EH (cell line): ENCODE measurements at places on chromosomes 2 and 18.

DNA sequence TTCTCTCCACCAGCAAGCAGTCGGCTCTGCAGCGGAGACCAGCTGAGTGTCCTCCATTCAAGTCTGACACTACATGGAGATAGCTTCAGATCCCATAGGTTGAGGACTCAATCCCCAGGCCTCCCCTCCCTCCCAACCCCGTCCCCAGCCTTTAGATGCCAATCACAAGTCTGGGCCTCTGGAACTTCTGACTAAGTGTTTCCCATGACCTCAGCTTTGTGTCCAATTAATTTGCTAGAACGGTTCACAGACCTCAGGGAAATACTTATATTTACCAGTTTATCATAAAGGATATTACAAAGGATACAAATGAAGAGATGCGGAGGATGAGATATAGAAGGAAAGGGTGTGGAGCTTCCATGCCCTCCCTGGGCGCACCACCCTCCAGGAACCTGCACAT, 77.4 kb downstream of the MERTK start:
- DNase-seq, result no peak

DNA sequence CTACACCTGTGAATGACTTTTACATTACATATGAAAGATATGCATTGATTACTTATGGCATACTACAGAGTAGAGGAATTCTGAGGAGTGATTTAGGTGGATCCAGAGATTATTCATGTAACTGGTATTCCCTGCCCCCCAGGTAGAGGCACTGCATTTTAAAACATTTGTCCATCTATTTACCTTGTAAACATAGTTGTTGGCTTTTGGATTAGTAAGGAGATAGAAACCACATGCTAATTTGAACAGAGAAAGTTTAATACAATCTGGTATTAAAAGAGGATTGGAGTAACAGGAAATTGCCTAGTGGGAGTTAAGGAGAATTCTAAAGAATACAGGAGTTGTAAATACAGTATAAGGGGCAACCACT, 15.9 kb downstream of the GALNT3 start:
- DNase-seq, result no peak

GRCh38 chr2:240519396-240520129, 38.2 kb downstream of the ANKMY1 start:
- peak; percentile 46 for DNase-seq

DNA sequence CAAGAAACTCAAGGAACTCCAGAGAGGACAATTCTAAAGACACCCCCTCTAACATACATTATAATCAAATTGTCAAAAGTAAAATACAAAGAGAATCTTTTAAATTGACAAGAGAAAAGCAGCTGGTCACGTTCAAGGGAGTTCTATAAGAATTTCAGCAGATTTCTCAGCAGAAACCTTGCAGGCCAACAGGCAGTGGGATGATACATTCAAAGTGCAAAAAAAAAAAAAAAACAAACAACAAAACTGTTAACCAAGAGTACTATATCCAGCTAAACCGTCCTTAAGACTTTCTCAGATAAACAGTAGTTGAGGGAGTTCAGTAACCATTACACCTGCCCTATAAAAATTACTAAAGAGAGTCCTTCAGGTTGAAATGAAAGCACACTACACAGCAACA, 33.9 kb downstream of the CCDC138 start:
- DNase-seq, result no peak

GRCh38 chr18:54323970-54324369, 33.7 kb downstream of the STARD6 start:
- peak; percentile 23 for DNase-seq

- DNase-seq, result no peak
Measured at GRCh38 chr18:54222922-54223567, 1.4 kb downstream of the MBD2 start.

DNA sequence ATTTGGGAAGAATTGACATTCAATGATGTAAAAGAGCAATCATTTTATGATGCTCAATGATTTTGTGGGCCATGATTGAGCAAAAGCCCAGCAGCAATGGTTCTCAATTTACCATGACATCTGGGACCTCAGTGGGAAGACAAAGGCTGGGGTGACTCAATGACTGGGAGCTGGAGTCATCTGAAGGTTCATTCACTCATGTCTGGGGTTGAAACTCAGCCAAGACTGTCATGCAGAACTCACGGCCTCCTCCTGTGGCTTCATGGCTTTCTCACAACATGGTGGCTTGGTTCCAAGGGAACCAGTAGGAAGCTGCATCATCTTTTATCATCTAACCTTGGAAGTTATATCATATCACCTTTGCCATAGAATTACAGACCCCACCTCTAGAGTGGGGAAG, 45.1 kb upstream of the CD226 start:
- DNase-seq, result peak; percentile 53

DNA sequence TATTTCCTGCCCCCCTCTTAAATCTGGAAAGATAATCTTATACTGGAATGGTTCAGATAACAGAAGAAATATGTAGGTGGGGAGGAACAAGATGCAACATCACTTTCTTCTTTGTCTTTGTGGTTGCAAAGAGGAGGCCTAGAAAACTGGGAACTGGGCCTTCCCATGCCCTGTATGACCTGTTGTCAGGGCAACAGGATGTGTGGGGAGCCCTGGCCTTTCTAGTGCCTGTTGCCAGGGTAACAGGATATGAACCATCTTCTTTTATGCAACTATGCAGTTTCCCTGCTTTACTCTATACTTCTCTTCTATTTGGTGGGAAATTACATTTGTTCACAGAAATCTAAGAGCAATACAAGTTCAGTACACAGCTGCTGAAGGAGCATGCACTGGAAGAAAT, 79.8 kb upstream of the PDE1A start:
- peak; percentile 76 for DNase-seq

DNA sequence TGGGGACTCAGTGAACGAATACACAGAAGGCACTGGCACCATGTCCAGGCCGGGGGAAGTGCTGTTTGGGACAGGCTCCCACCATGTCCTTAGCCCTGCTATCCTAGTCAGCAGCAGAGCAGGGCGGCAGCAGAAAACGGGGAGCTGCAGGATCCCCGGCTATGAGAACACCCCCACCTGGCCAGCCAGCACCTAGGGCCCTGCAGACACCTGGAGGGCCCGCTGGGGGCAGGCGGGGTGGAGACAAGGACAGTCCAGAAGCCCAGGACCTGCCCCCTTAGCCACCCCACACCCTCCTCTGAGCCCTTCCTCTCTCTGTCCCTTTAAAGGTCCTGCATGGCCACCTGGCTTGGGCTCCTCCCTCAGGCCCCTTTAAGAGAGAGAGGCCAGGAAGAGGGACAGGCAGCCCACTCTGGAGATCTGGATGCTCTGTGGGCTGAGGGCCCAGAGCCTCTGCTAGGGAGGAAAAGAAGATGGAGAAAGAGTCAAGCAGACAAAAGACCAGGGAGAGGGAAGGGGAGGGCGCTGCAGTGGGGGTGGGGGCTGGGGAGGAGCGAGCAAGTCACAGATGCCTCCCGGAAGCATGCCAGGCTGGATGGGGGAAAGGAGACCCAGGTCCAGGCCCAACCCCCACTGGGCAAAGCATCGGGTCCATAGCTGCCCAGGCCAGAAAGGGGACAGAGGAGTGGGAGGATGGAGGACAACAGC, 48.6 kb downstream of the BIN1 start:
- DNase-seq, result no peak

- no peak for DNase-seq
Measured at GRCh38 chr2:1787755-1788477, 43.6 kb upstream of the PXDN start.

DNA sequence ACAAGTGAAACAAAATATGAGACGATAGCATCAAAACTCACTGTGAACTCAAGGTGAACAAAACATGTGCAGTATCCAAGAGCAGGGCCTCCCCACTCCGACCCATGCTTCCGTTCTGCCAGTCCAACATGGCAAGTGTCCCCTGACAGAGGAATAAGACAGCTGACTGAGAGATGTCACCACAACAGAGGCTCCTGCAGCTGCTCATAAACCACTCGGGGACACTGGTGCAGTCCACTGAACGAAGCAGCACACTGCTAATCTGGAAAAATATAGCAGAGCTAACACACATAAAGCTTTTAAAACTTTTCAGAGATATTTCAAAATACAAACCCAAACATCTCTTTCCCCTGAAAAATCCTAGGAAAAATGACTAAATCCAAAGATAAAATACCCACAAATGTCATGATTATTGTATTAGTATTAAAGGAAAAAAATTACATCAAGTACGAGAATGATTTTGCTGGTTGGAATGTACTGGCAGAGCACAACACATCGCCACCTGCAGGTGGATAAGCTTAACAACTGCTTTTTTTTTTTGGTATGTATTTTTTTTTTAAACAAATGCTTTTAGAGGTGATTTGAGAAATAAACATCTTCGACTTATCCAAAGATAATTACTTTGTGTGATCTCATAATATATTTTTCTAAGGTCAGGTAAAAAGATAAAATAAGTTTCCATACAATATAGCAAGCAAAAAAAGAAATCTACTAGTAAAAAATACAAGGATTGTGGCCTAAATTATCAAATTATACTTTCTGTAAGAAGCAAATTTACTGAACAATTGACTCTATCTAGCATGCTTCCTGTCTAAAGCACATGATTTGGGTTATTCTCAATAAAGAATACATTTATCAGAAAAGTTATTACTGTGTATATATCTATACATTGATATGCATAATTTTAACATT, 18.6 kb downstream of the THADA start:
- DNase-seq, result peak; percentile 80

DNA sequence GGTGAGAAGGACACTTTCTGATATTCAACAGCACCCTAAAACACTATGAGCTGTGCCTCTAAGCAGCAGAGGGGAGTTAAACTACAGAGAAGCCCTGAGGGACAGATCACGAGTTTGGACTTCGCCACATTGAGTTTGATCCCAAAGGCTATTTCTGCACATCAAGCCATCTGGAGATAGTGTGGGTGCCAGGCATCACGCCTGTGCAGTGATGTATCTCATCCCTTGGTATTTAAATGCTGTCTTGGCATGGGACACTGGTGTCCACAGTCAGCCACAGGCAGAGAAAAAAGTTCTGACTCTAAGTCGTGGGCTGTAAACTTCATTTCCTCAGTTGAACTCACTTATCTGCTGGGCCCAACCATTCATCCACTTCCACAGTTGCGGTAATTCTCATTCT, 742.3 kb upstream of the CELF4 start:
- DNase-seq, result no peak

- DNase-seq, result peak; percentile 69
Measured at GRCh38 chr2:236167297-236168109, 683 bp downstream of the GBX2 start.

GRCh38 chr2:65580824-65581223, 148.4 kb upstream of the SPRED2 start:
- DNase-seq, result no peak

DNA sequence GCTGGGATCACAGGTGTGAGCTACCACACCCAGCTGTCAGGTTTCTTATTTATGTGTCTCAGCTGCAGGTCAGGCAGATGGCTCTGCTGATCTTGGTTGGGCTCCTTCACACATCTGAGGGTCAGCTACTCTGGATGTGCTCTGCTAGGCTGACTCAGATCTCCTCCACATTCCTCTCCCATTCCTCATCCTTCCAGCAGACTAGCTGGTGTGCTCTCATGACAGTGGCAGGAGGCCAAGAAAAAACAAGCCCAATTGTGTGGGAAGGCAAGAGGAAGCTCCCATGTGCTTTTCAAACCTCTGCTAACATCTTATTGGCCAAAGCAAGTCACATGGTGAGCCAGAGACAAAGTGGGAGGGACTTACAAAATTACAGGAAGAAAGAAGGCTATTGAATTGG, 11.7 kb upstream of the MSH6 start:
- DNase-seq, result peak; percentile 95

DNA sequence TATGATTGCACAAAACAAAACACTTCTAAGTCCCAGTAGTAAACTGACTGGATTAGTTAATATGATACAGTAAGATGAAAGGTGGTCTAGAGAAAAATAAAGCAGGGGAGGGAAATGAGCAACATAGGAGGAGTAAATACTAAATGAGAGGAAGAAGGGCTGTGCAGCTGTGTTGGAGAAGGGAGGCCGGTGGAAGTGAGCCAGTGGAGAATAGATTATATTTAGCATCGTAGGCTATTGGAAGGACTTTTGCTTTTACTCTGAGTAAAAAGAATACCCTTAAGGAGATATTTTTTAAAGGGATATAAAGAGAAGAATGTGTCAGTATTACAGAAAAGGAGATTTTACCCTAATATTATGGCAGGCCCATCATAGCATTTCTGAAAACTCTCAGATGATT, 12.7 kb downstream of the WDR75 start:
- no peak for DNase-seq

GRCh38 chr2:1854729-1855547, 110.6 kb upstream of the PXDN start:
- DNase-seq, result peak; percentile 56

GRCh38 chr18:61791031-61791430, 101.8 kb downstream of the RNF152 start:
- DNase-seq, result no peak

DNA sequence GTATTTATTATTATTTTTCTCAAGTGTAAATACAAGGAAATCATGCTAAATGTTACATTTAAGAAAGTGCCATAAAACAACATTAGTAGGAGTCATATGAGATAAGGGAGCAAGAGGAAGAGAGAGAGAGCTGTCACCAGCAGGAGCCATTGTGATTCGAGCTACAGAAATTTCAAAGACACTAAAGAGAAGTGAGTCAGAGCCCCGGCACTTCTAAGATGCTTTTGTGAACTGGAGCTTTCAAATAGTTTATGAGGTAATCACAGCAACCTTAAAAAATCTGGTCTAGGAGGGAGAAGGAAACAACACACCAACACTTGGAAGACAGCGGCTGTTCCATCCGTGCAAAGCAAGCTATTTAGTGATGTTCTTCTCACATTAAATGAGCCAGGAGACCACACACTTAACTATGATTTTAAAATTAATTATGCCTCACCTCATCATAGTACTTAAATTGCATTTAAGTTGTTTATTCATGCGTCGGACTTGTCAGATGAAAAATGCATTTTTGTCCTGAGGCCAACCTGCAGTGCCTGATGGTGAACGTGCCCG, 382.7 kb upstream of the SALL3 start:
- DNase-seq, result no peak

DNA sequence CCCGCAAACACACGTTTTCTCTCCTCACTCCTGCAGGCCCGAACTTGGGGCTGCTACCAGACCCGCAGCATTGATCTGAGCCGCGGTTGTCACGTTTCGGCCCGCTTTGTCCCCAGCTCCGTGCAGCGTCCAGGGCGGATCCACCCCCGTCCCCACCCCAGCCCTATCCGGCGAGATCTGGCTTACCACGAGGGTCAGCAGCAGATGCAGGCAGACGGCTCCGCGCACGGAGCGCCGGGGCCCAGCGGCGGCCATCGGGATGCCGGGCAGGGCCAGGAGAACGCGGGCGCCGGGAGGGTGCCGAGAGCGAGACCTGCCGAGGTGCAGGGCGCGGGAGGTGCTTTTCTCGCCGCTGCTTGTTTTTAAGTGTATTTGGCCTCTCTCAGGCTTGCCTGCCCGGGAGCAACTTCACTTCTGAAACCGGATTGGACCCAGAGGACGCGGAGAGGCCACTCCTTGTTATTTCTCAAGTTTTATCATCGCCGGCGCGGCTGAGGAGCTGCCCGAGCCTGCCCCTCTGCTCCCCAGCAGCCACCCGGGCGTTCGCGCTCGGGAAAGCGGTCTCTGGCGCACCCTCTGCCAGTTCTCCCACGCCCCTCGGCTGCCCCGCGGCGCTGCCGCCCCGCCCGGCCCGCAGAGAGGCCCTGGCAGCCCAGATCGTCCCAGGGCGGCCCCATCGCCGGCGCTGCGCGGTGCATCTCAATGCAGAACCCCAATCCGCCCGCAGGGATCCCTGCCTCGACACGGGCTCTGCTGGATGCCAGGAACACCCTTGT, at the start of gene DSC3:
Gene DSC3, minus strand, starts transcription at position 337 of the 776 bp plus-strand sequence. Its CDS starts 82 bp downstream, at position 255.
- no peak for DNase-seq
